ENCODE measurements at places on chromosomes 16 and 17. TPM values are rescaled to one million over a fixed set of nuclear protein-coding genes. Genes with fewer than 3 reads are reported as not detected.

The GRB7 gene
- not detected for polyA plus RNA-seq

The MSLN gene
- polyA plus RNA-seq, result not detected

The CHST4 gene
- not detected for polyA plus RNA-seq

The BCL6B gene
- 0.09 TPM for polyA plus RNA-seq

The PLEKHH3 gene
- not detected for polyA plus RNA-seq

The P2RX5 gene
- 37.4 TPM for polyA plus RNA-seq

The CCL4 gene
- 161 TPM for polyA plus RNA-seq

The KRT23 gene
- polyA plus RNA-seq, result not detected

The CCT6B gene
- 0.74 TPM for polyA plus RNA-seq

The PLD6 gene
- polyA plus RNA-seq, result 6.9 TPM

The LAT gene
- 331 TPM for polyA plus RNA-seq

The EPN3 gene
- polyA plus RNA-seq, result not detected

The CCL17 gene
- not detected for polyA plus RNA-seq

The TP53TG3F gene
- not detected for polyA plus RNA-seq

The KRTAP4-9 gene
- not detected for polyA plus RNA-seq

The C17orf78 gene
- not detected for polyA plus RNA-seq

The PRR35 gene
- not detected for polyA plus RNA-seq

The KCNH6 gene
- not detected for polyA plus RNA-seq

The OR1A1 gene
- polyA plus RNA-seq, result not detected

The PRSS53 gene
- polyA plus RNA-seq, result 0.59 TPM

The PDE6G gene
- 1.5 TPM for polyA plus RNA-seq

The TSPAN10 gene
- 0.49 TPM for polyA plus RNA-seq

The TBC1D3H gene
- polyA plus RNA-seq, result not detected

The HELZ gene
- polyA plus RNA-seq, result 85.0 TPM

The IGF2BP1 gene
- not detected for polyA plus RNA-seq

The FOXN1 gene
- polyA plus RNA-seq, result not detected

The ITGAD gene
- polyA plus RNA-seq, result 0.12 TPM

The CLEC19A gene
- polyA plus RNA-seq, result not detected

The PRSS27 gene
- not detected for polyA plus RNA-seq

The MARVELD3 gene
- polyA plus RNA-seq, result not detected

The CCL7 gene
- not detected for polyA plus RNA-seq

The RRAD gene
- polyA plus RNA-seq, result not detected

The KRT10 gene
- polyA plus RNA-seq, result 218 TPM

The ARL5C gene
- polyA plus RNA-seq, result not detected

The ANKFN1 gene
- not detected for polyA plus RNA-seq

The KCNJ2 gene
- not detected for polyA plus RNA-seq

The SULT1A2 gene
- not detected for polyA plus RNA-seq

The CD300LG gene
- polyA plus RNA-seq, result not detected

The PRCD gene
- 1.2 TPM for polyA plus RNA-seq

The CDRT15L2 gene
- polyA plus RNA-seq, result not detected
